Endodermal cell (in vitro differentiated cells): ENCODE measurements at places on chromosomes 7 and 10. TPM values are rescaled to one million over a fixed set of nuclear protein-coding genes. Genes with fewer than 3 reads are reported as not detected.

TCF7L2 gene
- 73.2 to 82.5 TPM (median 75.8 TPM) in 3 replicates for total RNA-seq

ZNF479 gene
- total RNA-seq = not detected in 3 replicates

LSM8 gene
- 33.7 to 61.4 TPM (median 54.3 TPM) in 3 replicates for total RNA-seq

SNX10 gene
- 13.1 and 13.2 TPM in 2 replicates for total RNA-seq

ZNF488 gene
- 1.2 and 2.5 TPM in 2 replicates for total RNA-seq

PLCE1 gene
- total RNA-seq = 14.2 to 22.8 TPM (median 14.3 TPM) in 3 replicates

APBB1IP gene
- 0.21 to 0.34 TPM (median 0.24 TPM) in 3 replicates for total RNA-seq

NPY4R gene
- total RNA-seq = 0.49 TPM in 1 of 3 replicates, not detected in the others

DNA sequence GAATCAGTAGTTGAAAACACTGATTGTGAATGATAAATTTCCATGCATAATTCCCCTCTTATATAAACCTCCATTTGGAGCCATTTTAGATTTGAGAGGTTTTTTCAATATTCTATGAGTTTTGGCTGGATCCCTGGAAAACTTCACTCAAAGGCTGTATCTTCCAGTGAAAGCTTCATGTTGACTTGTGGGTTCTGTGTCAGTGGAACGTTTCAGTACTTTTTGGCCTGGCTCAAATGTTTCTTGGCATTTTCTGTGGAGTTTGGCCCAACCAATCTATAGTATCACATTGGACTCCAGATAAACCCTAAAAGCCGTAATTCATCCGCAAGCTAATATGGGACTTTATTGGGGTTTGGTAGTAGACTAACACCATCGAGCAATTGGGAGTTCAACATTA, 172.6 kb upstream of the PRPS1L1 start:
- no peak overlapping the region for H3K4me3 ChIP-seq
- no peaks in the 10 kb centered on the region for H3K27me3 ChIP-seq
- no peak overlapping the region for H3K27ac ChIP-seq
- no peaks in the 10 kb centered on the region for H3K4me1 ChIP-seq

DNA sequence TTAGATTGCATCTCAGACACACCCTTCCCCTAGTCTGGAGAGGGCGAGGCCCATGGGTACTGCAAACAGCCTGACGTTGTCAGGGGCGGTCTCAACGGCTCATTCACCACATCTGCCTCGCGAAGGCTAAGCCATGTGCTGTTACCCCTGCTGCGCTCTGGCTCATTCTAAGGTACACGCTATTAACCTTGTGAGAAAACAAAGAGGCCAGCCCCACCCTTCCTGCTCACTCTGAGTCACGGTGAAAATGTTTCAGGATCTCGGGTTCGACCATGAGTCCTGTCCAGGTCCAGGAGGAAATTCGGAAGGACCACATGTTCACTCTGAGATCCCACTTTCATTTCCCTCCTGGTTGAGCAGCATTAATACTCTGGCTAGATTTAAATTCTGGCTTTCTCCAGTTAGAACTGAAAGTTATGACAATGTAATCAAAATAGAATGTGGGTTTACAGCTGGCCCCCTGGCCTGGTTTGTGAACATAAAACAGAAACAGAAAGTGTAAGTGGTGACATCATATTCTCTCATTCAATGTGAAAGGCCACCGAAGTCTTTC, 55.2 kb downstream of the EGFR start:
- H3K4me1 ChIP-seq = peaks cover 3% of the 10 kb centered on the region
- no peak for DNase-seq
- no peak overlapping the region for H3K27ac ChIP-seq
- H3K36me3 ChIP-seq = no peaks in the 10 kb centered on the region

DNA sequence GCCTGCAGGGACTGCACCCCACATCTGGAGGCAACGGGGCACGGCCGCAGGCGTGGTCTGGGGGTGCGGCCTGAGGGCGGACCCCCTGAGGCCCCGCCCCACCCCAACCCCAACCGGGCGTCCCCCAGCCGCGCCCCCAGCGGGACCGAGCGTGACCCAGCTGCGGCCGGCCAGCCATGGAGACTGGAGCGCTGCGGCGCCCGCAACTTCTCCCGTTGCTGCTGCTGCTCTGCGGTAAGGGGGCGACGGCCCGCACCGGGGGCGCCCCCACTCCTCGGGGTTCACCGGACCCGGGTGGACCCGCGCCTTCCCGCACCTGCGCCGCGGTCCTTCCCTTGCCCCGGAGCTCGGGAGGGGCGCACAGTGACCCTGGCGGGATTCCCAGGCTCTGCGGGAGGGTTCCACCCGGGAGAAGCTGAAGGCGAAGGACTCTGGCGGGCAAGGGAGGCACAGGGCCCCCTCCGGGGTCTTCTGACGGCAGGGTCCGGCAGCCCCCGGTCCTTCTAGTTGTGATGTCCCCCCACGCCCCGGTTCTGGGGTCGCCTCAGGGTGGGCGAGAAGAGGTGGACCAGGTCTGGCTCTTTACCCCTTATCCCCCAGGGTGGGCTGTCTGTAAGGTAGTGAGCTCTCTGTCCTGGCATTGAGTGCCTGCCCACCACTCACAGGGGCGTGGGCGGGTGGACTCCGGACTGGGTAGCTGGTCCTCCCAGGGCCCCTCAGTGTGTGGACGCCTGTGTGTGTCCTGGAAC, at the start of gene RAMP3:
TSS of gene RAMP3 (plus strand) at position 139 of the 749 bp plus-strand sequence. CDS start at position 177, 38 bp downstream.
- H3K27me3 ChIP-seq = peaks cover 37% of the 10 kb centered on the region
- no peaks in the 10 kb centered on the region for H3K4me1 ChIP-seq
- DNase-seq = peak; percentile 64
- H3K27ac ChIP-seq = no peak within 1 kb of the TSS
- H3K36me3 ChIP-seq = no peaks in the 10 kb centered on the region

DNA sequence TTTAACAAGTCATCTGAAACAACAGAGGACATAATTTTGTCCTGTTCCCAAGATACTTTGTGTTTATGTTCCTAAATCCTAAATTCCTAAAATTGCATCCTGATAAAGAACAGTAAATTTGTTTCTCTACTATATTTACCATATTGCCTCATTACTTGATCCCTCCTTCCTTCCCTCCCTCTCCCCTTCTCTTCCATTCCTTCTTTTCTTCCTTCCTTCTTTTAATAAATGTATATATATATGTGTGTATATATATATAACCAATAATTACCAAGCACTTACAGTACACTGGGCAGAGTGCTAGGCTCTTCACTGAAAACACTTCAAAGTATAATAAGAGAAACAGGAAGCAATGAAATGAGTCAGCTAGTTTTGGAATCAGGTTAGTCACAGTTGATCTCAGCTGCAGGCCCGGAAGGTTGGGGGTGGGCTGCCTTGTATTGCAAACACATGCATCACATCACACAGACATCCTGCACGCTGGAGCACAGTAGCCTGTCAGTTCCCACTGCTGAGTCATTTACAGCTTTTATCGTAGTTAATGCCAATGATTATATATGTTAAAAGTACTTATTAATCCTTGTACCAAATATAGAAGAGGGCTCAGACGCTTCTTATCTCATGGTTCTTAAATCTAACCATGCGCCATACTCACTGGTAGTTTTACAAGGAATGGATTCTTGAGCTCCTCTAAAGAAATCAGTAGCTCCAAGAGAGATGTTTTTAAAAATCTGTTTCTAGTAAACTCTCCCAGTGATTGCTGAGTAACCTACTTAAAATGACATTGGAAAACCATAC, 551.7 kb downstream of the GRM8 start:
- peak overlapping the region; percentile 14 for H3K27ac ChIP-seq
- H3K27me3 ChIP-seq = no peaks in the 10 kb centered on the region
- H3K4me1 ChIP-seq = peaks cover 10% of the 10 kb centered on the region
- H3K36me3 ChIP-seq = no peaks in the 10 kb centered on the region

GRCh38 chr10:112672706-112673105, 225.7 kb downstream of the VTI1A start:
- no peak for DNase-seq
- no peak overlapping the region for H3K27ac ChIP-seq
- H3K27me3 ChIP-seq = no peaks in the 10 kb centered on the region
- H3K4me1 ChIP-seq = no peaks in the 10 kb centered on the region
- no peak overlapping the region for H3K4me3 ChIP-seq

DNA sequence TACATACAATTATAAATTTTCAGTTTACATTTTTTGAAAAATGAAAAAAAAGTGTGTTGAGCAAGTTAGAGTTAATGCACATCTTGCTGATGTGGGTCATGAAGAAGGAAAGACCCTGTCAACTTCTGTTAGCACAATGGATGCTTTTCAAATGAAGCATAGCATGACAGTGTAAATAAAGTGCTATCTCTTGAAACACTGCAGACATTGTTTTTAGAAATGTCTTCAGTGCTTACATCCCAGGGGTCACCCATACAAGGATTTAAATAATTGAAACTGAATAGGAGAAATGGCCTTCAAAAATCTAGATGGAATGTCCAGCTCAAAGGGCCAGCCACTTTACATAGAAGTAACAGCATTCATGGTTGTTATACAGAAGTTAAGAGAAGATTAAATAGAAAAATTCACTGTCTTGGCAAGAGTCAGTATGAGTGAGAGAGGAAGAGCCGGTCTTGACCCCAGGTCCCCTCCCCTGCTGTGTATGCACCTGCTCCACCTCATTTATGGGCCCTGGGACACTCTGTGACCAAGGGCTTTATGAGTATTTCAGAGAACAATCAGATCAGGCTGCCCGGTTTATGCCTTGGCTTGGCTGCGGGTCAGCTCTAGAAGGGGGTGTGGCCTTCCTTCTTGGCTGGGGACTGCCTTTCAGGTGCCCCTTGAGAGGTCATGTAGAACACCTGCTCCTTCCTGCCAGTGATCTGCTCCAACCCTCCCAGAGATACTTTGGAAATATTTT, 237.7 kb upstream of the TMEM72 start:
- no peak for DNase-seq
- H3K36me3 ChIP-seq = no peaks in the 10 kb centered on the region
- H3K27ac ChIP-seq = no peak overlapping the region
- H3K27me3 ChIP-seq = no peaks in the 10 kb centered on the region

GRCh38 chr7:122304319-122304975, at the start of gene FEZF1:
Gene FEZF1, minus strand, starts transcription at chr7:122304750. Its CDS starts 313 bp downstream, at chr7:122304437.
- no peaks in the 10 kb centered on the region for H3K36me3 ChIP-seq
- H3K27ac ChIP-seq = no peak within 1 kb of the TSS
- DNase-seq = peak; percentile 82
- H3K27me3 ChIP-seq = peaks cover 100% of the 10 kb centered on the region
- H3K4me1 ChIP-seq = no peaks in the 10 kb centered on the region
- H3K4me3 ChIP-seq = peak within 1 kb of the TSS; percentile 71

DNA sequence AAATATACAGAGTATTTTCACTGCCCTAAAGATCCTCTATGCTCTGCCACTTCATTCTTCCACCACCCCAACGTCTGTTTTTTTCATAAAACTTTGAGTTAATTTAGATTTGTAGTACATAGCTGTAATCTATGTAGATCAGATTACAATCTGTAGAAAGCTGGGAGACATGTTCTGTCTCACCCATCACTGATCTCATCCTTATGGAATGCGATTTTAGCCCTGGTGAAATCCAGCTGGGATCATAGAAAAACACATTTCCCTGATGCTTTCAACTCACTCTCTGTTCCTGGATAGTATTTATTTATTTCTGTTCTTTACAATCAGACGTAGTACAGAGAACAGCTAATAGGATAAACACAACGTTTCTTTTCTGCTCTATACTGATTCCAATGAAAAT, 521.0 kb downstream of the KIF20B start:
- H3K27ac ChIP-seq = no peak overlapping the region
- no peaks in the 10 kb centered on the region for H3K27me3 ChIP-seq
- H3K4me3 ChIP-seq = no peak overlapping the region
- H3K4me1 ChIP-seq = no peaks in the 10 kb centered on the region
- no peaks in the 10 kb centered on the region for H3K36me3 ChIP-seq
- no peak for DNase-seq

- no peaks in the 10 kb centered on the region for H3K36me3 ChIP-seq
- H3K4me1 ChIP-seq = no peaks in the 10 kb centered on the region
- H3K27me3 ChIP-seq = no peaks in the 10 kb centered on the region
Observed at GRCh38 chr7:131004371-131004770, 270.4 kb upstream of the KLF14 start.
